ENCODE measurements at places on chromosomes 6 and 20.

GRCh38 chr6:16208989-16209388 is 29.4 kb upstream of the GMPR start:
- no peak for DNase-seq

DNA sequence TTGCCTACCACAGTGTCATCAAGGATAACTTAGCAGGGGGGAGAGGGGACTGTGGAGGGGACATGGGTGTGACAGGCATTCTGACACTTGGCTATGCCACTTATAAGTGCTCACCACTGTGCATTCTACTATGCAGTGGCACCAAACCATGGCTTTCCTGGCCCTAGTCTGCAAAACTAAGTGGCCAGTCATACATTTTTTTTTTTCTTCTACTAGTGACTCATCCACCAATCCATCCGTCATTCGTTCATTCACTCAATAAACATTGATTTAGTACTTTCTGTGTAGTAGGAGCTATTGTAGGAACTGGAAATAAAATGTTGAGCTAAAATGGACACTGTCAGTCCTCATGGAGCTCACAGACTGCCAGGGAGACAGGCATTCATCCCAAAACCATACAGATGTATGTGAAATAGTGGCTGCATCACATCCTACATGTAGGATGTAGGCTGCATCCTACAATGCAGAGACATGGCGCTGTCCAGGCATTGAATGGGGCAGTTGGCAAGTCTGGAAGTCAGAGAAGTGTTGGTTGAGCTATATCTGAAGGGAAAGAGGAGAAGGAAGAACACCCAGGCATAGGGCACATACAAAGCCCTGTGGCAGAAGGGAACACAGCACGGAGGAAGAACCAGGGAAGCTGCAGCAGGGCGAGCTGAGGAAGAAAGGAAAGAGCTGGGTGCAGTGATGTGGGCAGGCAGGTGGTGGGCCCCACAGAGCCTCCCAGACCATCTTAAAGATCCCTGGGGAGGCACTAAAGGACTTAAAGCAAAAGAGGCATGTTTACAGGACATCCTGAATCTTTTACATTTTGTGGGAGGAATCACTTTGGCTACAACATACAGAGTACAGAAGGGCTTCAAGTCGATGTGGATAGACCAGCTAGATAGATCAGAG is 224.4 kb downstream of the UST start:
- no peak for DNase-seq

- no peak for DNase-seq
These were observed 117.5 kb downstream of the GMPR start for GRCh38 chr6:16355699-16356446.

DNA sequence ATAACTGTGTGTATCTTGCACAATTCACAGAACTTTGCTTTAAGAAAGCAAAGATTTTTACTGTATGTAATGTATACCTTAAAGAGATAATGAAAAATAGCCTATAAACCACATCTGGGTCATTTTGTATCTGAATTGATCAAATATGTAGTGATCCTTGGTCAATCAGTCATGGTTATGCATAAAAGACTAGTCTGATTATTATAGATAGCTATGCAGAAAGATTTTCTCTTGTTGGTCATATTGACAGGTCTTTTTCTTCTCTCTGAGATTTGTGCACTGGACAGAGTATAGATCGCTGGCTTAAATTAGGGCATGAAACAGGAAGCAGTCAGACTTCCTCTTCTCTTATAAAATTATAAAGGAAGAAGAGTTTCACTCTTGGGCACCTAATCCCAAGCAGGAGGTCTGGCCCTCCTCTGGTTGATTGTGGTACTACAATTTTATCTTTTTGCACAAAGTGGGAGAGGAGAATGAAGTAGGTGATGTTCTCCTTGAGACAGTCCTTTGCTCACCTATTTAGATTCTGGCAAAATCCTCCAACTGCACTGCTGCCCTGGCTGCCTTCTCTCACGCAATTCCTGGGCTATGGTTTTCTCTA is 380.9 kb upstream of the RGS17 start:
- DNase-seq, result no peak

- no peak for DNase-seq
These were observed 18.1 kb downstream of the ACSS1 start for GRCh38 chr20:25039697-25040437.

DNA sequence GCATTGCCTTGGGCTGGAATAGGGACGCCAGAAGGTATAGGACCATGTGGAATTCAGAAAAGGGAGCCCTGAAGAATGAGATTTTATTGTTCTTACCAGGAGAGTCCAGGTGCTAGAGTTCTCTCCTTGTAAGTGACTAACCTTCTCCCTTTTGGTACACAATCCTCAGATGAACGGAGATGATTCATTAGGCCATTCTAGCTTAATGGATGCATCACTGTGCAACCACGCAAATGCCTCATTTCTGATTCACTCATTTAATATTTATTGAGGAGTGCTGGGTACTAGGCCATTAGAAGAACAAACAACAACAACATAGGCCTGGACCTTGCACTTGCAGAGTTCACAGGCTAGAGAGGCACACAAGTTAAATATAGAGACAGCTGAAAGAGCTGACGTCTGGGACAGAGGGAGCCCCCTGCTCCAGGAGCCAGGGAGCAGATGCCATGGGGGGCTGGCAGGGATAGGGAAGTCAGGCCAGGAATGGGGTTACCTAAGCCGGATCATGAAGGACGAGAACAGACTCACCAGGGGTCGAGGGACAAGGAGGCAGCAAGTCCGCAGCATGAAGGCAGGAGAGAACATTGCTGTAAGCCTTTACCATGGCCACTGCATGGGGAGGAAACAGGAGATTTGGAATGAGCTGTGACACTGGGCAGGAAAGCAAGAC is 179.5 kb upstream of the AKAP12 start:
- no peak for DNase-seq

GRCh38 chr6:9659848-9660247 is 755.0 kb downstream of the TFAP2A start:
- no peak for DNase-seq

- no peak for DNase-seq
These were observed 581.8 kb downstream of the EPM2A start for GRCh38 chr6:145153495-145153894.

DNA sequence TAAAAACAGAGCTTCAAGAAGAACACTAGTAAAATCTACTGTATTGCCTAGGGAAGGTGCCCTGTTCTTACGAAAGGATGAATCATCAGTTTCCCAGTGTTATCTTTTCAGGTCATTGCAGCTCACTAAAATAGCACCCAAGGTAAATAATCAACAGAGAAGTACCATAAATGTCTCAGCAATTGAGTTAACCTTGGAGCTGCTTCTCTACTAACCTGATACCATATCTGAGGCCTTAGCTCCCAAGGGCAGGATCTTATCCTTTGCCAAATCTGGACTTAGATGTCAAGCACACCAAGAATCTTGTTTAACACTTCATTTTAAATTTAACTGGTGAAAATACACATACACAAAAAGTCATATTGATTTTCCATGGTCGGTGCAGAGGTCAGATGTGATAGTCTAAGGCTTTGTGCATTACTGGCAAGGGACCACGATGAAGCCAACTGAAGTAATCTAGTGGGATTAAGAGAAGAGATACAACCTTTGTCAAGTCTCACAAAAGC is 81.5 kb downstream of the EDN1 start:
- DNase-seq, result no peak

DNA sequence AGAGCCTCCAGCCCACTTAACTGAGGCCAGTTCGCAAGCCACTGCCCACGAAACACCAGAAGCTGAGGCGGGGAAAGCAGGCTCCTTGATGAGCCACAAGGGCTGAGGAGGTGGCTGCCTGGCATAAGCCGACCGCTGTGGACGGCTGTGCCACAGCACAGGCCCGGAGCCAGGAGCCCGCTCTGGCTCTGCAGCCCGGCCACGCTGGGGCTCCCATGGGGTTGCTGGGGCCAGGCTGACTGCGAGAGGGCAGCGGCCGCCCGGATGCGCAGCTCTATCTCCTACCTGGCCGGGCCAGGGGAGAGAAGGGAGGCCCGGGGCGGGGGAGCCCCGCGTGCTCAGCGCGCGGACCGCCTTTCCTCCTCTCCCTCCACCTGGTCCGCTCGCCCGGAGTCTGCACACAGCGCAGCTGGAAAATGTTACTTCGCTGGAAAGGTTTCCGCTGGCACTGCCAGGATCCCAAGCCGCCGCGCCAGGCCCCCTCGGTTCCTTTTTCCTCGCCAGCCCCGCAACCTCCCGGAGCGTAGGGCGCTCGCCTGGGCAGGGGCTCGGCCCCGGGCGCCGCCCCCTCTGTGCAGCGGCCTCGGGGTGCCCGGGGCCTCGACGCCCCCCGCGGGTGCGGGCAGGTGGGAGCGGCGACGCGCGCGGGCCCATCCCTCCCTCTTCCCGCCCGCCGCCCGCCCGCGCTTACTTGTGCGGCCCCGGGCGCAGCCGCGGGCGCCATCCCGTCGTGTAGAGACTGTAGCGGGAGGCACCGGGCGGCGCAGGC is 657 bp downstream of the EMILIN3 start:
- DNase-seq, result no peak

- peak; percentile 28 for DNase-seq
These were observed 58.2 kb downstream of the TRIM27 start for GRCh38 chr6:28865401-28866204.

DNA sequence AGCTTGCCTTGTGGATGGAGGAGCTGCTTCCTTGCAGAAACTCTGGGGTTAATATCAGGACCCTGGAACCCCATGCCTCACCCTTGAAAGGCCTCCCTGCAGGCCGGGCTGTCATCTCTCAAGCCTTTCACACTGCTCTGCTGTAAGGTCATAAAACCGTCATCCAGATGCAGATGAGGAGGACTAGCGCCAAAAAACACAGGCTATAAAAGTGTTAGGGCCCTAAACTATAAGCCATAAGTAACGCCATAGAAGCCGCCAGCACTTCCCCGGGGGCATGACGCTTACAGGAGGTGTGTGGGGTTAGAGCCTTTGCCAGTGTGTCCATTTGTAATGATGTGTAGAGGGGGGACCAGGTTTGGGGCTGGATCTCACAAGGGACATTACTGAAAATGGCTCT is 47.6 kb downstream of the CDH4 start:
- no peak for DNase-seq

DNA sequence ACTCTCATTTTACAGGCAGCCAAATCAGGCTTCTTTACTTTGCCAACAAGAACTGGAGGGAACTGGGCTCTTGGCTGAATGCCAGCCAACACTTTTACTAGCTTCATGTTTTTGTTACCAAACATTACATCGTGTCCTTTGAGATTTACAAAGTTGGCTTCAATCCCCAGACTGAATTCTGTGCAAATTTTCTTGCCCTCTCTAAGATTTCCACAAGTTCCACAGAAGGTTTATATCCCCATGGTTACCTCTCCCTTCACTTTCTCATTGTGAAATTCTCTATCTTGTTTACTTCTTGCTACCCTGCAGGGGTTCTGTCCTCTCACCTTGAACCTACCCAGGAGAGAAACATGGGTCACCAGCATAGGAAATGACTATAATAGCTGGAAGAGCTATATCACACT is 37.6 kb upstream of the PLCB1 start:
- no peak for DNase-seq

- DNase-seq, result no peak
These were observed 62.6 kb downstream of the GINS1 start for GRCh38 chr20:25470045-25470444.

- DNase-seq, result no peak
These were observed 852.3 kb upstream of the HS3ST5 start for GRCh38 chr6:115194981-115195638.

DNA sequence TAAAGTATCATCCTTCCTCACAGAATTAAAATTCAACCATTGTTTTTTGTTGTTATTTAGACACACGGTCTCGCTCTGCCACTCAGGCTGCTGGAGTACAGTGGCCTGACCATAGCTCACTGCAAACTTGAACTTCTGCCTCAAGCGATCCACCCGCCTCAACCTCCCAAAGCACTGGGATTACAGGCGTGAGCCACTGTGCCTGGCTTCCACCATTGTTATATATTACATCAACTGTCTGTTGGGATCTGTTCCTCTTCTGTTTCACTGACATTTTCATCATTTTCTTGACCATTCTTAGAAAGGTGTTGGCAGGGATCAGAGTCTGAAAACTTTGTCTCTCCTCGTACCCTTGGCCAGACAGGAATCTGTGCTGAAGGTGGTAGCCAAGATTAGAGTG is 21.3 kb upstream of the TULP1 start:
- DNase-seq, result no peak

GRCh38 chr6:87366899-87367298 is 22.3 kb downstream of the C6orf163 start:
- no peak for DNase-seq

- no peak for DNase-seq
These were observed 59.6 kb downstream of the RAB44 start for GRCh38 chr6:36757206-36757605.

GRCh38 chr6:134875367-134875766 is 74.5 kb downstream of the ALDH8A1 start:
- no peak for DNase-seq

DNA sequence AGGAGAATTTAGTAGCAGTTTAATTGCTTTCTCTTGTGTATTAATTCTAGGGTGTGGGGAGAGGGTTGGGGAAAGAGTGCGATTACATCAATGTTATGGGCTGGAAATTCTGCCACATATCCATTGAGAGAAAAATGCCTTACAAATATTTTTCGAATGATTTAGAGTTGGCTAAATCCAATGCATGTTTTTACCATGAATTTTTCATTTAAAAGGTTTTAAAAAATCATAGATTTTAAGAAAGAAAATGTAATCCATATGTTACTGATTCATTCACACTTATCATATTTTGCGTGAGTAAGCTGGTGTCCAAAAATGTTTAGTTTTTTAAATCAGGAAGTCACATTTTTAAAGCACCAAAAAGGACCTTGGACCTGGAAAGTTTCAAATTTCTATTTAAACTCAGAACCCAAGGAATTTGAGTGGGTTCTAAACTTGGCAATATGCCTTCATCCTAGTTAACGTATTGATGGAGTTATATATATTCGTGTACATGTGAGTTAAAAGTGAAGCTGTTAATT is 627.4 kb upstream of the CITED2 start:
- no peak for DNase-seq

- DNase-seq, result no peak
These were observed 17.9 kb upstream of the ARMC12 start for GRCh38 chr6:35718911-35719381.

DNA sequence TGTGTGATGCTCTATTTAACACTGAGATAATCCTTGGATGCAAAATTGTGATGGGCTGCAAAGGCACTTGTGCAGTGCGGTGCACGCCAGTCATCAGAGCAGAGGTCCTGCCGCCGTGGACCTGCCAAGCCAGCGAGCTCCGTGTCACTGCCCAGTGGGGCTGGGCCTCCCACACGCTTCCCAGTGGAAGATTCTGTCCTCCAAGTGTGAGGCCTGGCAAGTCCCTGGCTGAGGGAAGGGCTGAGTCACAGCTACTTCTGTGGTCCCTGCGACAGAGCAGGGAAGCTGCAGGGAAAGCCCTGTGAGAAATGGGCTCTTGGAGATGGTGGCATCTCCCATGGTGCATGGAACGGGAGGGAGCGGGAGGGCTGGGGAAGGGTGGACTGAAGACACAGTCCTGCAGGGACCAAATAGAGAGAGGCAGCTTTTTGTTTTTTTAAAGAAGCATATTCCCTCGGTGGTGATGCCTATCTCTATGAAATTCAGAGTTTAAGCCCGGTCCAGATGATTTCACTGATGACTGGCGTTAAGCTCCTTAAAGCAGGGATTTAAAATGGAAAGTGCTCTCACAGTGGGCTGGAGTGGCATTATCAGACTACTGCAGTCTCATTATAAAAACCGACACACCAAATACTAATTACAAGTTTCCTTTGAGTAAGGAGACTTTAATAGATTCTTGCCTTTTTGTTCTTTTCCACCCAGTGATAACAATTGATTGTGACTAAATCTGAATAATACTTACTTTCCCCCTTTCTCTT is 413.7 kb downstream of the QKI start:
- DNase-seq, result no peak

GRCh38 chr20:35506179-35506578 is 23.3 kb downstream of the C20orf173 start:
- no peak for DNase-seq

GRCh38 chr6:144346719-144347447 is 61.7 kb downstream of the UTRN start:
- DNase-seq, result no peak
